Naive B cell (primary cell): ENCODE measurements at places on chromosomes 5 and 9. TPM values are rescaled to one million over a fixed set of nuclear protein-coding genes. Genes with fewer than 3 reads are reported as not detected.

Gene TCF7
- polyA plus RNA-seq: 3.0 TPM

Gene IFNB1
- not detected for polyA plus RNA-seq

Gene SAXO1
- not detected for polyA plus RNA-seq

Gene SV2C
- not detected for polyA plus RNA-seq

Gene SLC45A2
- not detected for polyA plus RNA-seq

Gene PCDHGC4
- polyA plus RNA-seq: not detected

Gene SLC34A3
- polyA plus RNA-seq: not detected

Gene ANAPC2
- polyA plus RNA-seq: 9.3 TPM

Gene PROB1
- polyA plus RNA-seq: 1.3 TPM

Gene AQP3
- 0.18 TPM for polyA plus RNA-seq

Gene PLAC8L1
- not detected for polyA plus RNA-seq

Gene BRD8
- 26.7 TPM for polyA plus RNA-seq

Gene GLIPR2
- polyA plus RNA-seq: 48.6 TPM

Gene GRIN1
- polyA plus RNA-seq: not detected

Gene PTGER4
- polyA plus RNA-seq: 30.5 TPM

Gene CDH6
- polyA plus RNA-seq: not detected

Gene SET
- polyA plus RNA-seq: 252 TPM

Gene PCDHA1
- not detected for polyA plus RNA-seq

Gene DOCK2
- polyA plus RNA-seq: 92.5 TPM

Gene ZNF367
- 1.2 TPM for polyA plus RNA-seq

Gene AQP7
- not detected for polyA plus RNA-seq

Gene FOXD4L4
- not detected for polyA plus RNA-seq

Gene EDIL3
- polyA plus RNA-seq: not detected

Gene SSBP2
- polyA plus RNA-seq: 132 TPM

Gene DRD1
- not detected for polyA plus RNA-seq

Gene SHOC1
- not detected for polyA plus RNA-seq

Gene WWC1
- not detected for polyA plus RNA-seq

Gene RASGEF1C
- polyA plus RNA-seq: not detected

Gene SPINK5
- not detected for polyA plus RNA-seq

Gene PRSS3
- not detected for polyA plus RNA-seq

Gene IRX2
- not detected for polyA plus RNA-seq

Gene GADD45G
- polyA plus RNA-seq: 3.1 TPM

Gene EMB
- polyA plus RNA-seq: 143 TPM

Gene RAB14
- polyA plus RNA-seq: 44.2 TPM

Gene NFIB
- not detected for polyA plus RNA-seq

Gene RPS14
- 5,805 TPM for polyA plus RNA-seq

Gene HAPLN1
- polyA plus RNA-seq: not detected

Gene SHISAL2B
- polyA plus RNA-seq: not detected

Gene SCGB3A1
- polyA plus RNA-seq: not detected

Gene ARRDC3
- 97.5 TPM for polyA plus RNA-seq

Gene ANKRD55
- polyA plus RNA-seq: not detected

Gene MOB3B
- polyA plus RNA-seq: 15.9 TPM

Gene SPATA31A3
- not detected for polyA plus RNA-seq

Gene PDZD2
- polyA plus RNA-seq: not detected

Gene BTNL3
- polyA plus RNA-seq: not detected

Gene SLIT3
- polyA plus RNA-seq: not detected

Gene CARD6
- polyA plus RNA-seq: 1.6 TPM

Gene MYOZ3
- not detected for polyA plus RNA-seq

Gene FCN2
- not detected for polyA plus RNA-seq

Gene TMEM174
- not detected for polyA plus RNA-seq

Gene TNFSF8
- polyA plus RNA-seq: 8.4 TPM

Gene WNT8A
- not detected for polyA plus RNA-seq

Gene DMGDH
- polyA plus RNA-seq: not detected

Gene ORM2
- polyA plus RNA-seq: not detected
